ENCODE measurements at places on chromosomes 6 and 20. TPM values are rescaled to one million over a fixed set of nuclear protein-coding genes. Genes with fewer than 3 reads are reported as not detected.

DNA sequence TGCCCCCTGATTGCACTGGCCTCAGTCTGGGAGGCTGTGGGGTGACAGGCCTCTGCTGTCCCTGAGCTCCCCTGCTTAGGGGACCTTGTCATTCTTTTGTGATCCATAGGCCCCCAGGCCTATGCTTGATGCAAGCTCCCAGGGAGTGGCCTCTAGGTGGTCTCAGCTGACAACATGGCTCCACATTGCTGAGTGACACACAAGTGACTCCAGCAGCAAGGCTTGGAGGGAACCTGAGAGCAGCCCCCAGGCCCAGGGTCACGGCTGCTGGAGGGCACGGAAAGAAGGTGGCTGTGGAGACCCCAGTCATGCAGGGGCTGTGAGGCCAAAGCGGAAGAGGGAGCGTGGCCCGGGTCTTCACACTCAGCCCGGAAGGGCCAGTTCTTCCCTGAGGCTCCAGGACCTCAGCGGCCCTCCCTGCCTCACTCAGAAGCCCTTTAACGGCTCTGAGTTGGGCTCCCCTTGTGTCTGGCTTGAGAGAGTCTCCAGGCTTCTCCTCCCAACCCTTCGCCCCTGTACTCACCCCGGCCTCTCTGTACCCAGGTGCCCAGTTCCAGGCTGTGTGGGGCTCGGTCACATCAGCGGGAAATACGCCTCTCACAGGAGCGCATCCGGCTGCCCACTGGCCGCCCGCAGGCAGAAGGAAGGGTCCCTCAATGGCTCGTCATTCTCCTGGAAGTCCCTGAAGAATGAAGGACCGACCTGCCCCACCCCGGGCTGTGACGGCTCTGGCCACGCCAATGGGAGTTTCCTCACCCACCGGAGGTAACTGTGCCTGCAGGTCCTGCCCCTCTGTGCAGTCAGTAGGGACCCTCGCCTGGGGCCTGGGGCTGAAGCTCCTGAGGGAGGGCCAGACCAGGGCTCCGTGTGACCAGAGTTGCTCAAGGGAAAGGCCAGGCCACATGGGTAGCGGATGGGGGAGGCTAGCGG is 23.7 kb upstream of the PCMTD2 start:
- no peak for DNase-seq

DNA sequence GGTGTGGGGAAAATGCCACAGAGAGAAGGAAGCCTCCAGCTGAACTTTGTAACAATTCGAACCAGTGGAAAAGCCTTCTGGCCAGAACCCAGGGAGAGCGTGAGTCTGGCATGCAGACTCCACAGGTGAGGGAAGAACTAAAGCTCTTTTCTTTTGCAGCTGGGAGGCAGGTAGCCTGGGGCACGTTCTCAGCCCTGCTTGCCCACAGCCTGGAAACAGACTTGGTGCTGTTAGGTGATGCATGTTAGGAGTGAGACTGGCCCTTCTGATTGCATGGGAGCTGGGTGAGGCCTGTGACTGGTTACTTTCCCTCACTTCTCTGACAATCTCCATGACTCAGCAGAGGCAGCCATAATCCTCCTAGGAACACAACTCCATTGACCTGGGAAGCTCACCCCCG is 34.2 kb downstream of the PROKR2 start:
- no peak for DNase-seq

GRCh38 chr6:23873161-23873560 is 252.9 kb upstream of the NRSN1 start:
- no peak for DNase-seq

DNA sequence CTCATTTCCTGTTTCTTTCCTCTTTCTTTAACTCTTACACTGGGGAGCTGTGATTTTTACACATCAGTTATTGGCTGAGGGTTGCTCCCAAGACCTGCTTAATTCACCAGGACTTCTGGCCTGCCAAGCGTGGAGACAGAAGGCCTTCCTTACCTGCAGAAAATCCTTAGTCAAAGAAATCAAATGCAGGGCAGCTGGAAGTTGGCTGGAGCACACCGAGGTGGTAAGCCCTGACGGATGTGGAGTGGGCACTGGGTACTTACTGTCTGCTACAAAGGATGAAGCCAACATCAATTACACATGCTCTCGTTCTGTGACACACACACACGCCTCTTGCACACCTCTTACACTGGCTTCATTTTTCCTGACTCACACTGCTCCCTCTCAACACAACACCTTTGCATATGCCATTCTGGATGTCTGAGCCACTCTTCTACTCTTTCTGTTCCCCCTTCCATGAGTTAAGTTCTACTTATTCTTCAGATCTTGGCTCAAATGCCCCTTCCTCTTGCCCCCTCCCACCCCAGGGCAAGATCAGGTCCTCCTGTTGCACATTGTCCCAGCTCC is 61.6 kb downstream of the TTI1 start:
- DNase-seq = no peak

DNA sequence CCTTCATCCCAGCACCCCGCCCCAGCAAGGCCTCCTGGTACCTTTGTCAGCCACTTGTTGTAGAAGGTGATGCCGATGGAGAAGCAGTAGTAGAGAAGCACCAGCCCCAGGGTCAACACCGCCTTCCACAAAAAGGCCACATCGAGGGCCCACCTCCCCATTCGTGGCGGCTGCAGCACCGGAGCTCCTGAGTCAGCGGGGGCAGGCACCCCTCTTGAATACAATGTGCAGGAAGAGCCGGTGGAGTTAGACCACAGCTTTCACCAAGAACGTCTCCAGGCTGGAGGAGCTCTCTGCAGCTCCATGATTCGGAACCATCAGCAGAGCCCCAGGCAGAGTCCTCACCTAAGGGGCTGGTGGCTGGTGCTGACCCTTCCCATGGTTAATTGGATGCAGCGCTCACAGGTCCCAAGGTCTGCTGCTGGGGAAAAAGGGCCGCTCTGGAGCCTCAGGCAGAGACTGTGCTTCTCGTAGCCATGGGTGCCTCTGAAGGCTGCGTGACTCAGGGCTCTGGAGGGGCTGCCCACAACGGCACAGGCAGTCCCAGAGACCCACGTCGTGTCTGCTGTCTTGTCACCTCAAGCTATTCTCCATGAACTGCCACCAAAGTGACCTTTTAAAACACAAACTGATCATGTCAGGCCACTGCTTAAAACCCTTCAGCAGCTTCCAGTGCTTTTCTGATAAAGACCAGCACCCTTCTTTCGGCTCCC is 47.9 kb downstream of the ELMO2 start:
- DNase-seq = no peak

GRCh38 chr20:50571466-50571865 is 61.3 kb downstream of the PTPN1 start:
- DNase-seq = no peak

Gene HSPA1L
- total RNA-seq = 3.6 TPM

- peak; percentile 53 for DNase-seq
These were observed 734 bp downstream of the TPBG start for GRCh38 chr6:82364087-82365015.

- DNase-seq = peak; percentile 88
These were observed at the start of gene DLL1 for GRCh38 chr6:170290296-170291128. Gene DLL1 (minus strand): TSS chr6:170291078. CDS start chr6:170290139, 939 bp downstream.

Gene VIP
- not detected for total RNA-seq

Gene LY6G5C
- 2.7 TPM for total RNA-seq

GRCh38 chr6:29675561-29675960 is 5.4 kb downstream of the ZFP57 start:
- no peak for DNase-seq

Gene BANF2
- not detected for total RNA-seq

DNA sequence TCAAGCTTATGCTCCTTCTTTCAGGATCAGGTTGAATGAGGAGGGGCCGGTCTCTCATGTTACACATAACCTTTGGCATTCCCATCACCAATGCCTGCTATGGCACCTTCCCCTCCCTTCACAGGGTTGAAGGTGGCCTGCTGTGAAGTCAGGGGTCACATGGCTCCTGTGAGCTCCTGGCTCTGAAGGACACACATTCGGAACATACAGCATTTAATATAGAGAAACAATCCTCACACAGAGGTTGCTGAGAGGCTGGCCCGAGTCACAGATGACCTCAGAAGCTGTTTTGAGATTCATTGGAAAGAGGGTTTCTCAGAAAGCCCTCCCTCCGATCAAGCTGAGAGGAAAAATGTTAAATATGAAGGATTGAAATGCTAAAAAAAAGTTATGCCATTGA is 82.1 kb downstream of the PSMG4 start:
- no peak for DNase-seq

DNA sequence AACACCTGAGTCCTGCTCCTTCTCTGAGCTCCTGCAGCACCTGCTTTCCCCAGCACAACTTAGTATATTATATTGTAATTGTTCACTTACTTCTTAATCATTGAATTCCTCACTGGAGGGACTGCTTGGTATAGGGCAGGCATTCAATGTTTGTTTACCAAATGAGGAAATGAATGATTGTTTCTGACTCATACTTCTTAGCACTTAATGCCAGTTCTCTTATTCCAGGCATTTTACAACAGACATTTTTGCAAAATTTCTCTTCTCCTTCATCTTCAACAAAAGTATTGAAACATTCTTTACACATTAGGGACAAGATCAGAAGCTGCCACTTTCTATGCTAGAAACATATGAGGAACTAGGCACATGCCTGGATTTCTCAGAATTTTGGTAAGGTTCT is 119.4 kb downstream of the TBX18 start:
- DNase-seq = no peak

- DNase-seq = peak; percentile 84
These were observed 14.7 kb upstream of the TAF4 start for GRCh38 chr20:62080249-62080990.

- DNase-seq = no peak
These were observed 38.8 kb downstream of the SESN1 start for GRCh38 chr6:109055771-109056235.

GRCh38 chr6:38185752-38186151 is 366.2 kb downstream of the ZFAND3 start:
- no peak for DNase-seq

- DNase-seq = no peak
These were observed 27.6 kb downstream of the ZNF311 start for GRCh38 chr6:28977341-28978132.

Gene ETV7
- not detected for total RNA-seq

DNA sequence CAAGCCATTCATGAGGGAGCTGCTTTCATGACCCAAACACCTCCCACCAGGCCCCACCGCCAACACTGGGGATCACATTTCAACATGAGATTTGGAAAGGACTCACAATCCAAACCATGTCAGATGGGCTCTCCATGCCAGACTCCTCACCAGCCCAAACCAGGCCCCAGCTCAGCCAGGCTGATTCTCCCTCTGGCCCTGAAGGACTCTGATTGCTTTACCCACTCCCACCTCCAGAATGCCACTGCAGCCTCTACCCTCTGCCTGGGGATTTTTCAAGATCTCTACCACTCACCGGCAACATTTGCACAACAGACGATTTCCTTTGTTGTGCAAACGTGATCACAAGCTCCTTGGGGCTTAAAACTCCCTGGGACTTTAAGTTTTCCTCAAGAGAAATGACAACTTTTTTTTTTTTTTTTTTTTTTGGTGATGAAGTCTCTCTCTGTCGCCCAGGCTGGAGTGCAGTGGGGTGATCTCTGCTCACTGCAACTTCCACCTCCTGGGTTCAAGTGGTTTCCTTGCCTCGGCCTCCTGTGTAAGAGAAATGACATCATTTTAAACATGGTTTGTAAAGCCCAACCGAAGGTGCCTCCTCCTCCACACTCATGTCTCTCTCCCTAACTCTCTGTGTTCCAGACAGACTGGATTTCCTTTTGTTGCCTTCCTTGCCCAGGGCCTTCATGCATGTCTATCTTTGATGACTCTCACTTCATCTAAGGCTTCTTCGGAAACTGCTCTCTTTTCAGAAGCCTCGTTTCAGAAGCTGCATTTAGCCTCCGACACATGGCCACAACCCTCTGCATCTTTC is 147.0 kb downstream of the CDH26 start:
- DNase-seq = no peak

Gene ZC3H12D
- 0.05 TPM for total RNA-seq

Gene SRXN1
- 23.6 TPM for total RNA-seq

Gene SHLD1
- 6.6 TPM for total RNA-seq

Gene NKAPL
- total RNA-seq = not detected

DNA sequence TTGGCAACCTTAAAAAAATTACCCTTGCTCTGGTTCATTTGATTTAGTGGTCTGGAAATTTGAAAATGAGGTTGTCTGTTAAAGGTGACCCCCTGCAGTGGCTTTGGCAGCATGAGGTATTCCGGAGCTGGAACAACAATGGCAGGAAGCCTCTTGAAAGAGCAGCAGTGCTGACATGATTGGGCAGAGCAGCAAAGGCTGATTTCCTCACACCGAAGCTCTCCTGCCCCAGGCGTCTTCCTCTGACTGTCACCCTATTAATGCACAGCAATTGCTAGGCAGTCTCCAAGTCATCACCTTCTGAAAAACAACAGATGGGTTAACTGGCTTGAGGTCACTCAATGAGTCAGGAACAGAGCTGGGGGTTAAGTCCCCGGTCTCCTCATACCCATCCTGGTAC is 241.8 kb upstream of the MMS22L start:
- DNase-seq = no peak

DNA sequence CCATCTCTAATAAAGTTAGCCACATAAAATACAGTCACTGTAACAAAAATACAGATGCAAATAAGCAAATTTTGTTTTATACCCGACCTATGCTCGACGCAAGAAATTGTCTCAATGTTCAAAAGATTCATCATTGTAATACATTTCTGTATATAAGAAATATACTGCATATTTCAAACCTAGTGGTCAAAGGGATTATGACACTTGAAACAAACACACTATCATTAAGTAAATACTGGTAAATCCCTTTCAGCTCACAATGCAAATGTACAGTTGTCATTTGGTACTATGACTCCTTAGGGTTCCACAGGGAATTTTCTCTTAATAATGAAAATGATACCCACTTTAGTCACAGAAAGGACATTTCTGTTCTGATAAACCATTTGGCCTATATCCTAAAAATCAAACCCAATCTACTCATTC is 2.2 kb downstream of the HIVEP2 start:
- peak; percentile 45 for DNase-seq

DNA sequence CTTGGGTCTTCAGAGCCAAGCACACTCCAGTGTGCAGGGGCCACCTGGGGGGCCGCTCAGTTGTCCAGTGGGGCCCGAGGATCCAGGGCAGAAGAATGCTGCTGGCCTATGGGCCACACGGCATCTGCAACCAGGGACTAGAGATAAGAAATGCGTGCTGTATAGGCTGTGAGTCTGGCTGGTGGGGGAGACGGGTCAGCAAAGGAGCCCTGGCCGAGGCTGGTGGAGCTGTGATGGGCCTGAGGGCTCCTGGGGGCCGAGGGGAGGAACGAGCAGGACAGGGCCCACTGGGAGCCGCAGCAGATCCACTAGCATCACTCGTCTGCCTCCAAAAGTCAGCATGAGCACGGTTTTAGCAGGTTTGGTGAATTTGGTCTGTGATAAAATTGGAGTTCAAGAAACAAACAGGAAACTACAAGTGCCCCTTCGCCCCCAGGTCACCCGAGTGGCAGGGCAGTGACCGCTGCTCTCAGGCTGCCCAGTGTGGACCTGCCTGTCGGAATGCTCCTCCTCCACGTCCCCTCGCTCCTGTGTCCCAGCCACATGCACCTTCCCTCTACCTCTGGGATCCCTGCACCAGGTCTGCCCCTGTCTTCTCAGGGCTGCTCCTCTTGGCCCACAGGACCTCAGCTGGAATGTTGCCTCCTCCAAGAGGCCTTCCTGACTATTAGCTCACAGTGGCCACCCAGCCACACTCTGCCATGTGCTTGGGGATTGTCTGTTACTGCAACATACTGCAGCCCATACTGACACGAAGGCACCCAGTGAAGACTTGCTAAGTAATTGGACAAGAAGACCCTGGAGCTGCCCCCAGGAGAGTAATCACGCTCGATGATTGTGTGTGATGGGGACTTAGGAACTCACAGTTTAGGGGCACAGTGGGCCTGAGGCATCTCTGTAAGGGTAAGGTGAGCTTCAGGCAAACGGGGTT is 10.9 kb downstream of the ACSS1 start:
- DNase-seq = no peak

All from myocyte (in vitro differentiated cells).